SW 1271 (cell line): ENCODE measurements at places on chromosomes 11 and 22.

GRCh38 chr11:30260813-30261212, 30.0 kb downstream of the FSHB start:
- no peak for DNase-seq

DNA sequence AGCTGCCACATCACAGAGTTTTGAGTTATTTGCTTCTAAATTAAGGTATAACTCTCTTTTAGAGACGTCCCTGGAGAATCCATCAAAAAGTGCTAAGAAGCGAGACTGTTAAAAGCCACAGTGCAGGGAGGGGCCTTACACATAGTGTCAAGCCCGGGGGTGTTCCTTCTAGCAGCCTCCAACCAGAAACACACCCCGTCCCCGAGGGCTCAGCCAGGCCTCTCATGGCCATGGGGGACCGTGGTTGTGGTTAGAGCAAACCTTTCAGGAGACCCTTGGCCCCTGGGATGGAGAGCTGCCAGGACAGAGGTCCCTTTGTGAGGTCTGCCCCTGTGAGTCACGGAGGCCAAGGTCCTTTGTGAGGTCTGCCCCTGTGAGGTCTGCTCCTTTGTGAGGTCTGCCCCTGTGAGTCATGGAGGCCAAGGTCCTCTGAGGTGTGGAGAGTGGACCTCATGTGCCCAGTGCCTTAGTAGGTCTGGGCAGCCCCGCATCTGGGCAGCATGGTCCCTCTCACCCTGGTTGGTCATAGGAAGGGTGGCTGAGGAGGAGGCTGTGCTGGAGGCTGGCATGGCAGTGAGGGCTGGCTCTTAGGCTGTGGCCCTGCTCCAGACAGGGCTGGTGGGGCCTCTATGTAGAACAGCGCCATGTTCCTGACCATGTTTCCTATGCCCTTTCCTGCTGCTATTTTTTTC, 5.4 kb downstream of the GNAZ start:
- DNase-seq, result no peak

DNA sequence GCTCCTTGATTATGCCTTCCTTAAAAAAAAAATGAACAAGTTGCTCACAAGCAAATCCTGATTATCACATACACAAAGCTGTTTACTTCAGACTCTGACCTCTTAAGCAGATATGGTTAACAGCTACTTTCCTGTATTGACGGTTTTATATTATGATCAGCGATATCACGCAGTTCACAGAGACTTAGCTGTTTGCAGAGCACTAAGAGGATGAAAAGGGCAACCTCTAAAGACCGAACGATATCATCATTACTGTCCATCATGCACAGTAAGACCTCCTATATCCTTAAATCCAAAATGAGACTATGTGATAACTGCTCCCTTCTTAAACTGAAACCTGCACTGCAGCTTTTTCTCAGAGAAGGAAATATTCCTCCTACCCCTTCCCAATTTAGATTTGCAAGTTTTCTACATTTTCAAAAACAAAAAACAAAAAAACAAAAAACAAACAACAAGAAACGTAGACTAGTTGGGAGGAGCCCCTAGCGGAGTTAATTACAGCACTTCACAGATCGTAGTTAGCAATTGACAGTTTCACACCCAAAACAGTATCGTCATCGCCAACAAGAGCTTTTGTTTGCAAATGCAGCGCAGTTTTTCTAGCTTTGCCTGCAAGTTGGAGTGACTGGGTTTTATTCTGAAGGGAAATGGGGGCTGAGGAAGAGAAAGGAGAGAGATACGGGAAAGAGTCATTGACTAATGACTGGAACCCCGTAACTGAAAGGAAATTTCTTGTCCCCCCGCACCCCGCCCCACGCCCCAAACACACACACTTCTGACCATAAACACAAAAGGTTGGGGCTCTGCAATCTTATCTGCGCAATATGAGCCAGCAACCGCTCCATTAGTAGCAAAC, 1.2 kb downstream of the DDX6 start:
- DNase-seq, result peak; percentile 39

- no peak for DNase-seq
These were observed 16.5 kb upstream of the FXYD2 start for GRCh38 chr11:117840881-117841550.

DNA sequence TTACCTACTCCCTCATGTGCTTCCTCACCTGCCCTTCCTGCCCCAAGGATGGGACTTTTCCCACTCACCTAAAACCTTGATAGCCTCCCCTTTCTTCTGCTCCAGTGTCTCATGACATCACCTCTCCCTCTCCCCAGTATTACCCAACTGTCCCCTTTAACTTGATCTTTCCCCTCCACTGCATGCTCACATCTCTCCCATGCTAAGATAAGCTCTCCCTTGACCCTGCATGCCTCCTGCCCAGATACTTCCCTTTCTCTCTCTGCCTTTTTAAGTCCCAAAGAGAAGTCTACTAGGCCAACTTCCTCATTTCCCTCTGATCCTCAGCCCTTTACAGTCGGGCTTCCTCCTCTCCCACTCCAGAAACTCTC, 14.8 kb downstream of the CD3E start:
- DNase-seq, result no peak

DNA sequence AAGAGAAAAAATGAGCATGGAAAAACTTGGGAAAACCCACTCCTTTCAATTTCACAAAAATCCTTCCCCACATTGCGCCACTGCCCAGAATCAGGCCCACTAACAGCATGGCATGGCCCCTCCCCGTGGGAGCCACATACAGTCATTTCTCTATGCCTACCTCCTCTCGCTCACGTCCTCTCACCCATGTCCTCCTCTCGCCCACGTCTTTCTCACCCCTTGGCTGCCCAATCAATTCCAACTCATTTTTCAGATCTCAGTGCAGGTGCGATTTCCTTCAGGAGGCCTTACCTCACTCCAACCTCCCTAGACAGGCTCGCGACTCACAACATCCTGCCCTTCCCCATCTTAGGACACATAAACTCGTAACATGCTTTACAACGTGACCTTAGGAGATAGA, 229.2 kb downstream of the CADM1 start:
- DNase-seq, result no peak

DNA sequence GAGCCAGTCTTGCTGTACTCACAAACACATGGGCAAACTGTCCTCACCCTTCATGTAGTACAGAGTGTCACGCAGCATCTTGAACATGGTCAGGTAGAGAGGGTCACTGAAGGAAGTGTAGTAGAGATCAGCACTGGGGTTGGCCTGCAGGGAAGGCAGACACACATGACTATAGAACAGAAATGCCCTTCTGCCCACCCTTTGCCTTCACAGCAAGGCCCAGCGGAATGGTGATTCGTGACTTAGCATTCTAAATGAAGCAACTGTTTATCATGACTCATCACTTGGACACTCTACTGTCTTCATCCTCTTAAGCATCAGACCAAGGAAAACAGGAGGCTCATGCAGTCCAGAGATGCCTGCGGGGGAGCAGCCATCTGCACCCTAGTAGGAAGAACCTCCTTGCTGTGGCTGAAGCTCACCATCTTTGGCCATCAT, 33.4 kb downstream of the SERPIND1 start:
- peak; percentile 20 for DNase-seq

GRCh38 chr11:107924306-107924705, 3.9 kb upstream of the RAB39A start:
- DNase-seq, result no peak

GRCh38 chr11:79396001-79396400, 44.8 kb downstream of the TENM4 start:
- no peak for DNase-seq

- DNase-seq, result no peak
These were observed 607.9 kb downstream of the NTM start for GRCh38 chr11:131978351-131978750.

- DNase-seq, result no peak
These were observed 1.4 kb downstream of the SIGIRR start for GRCh38 chr11:413120-414081.

GRCh38 chr22:42979606-42980005, 35.3 kb downstream of the PACSIN2 start:
- no peak for DNase-seq

- no peak for DNase-seq
These were observed 27.6 kb upstream of the BAIAP2L2 start for GRCh38 chr22:38137876-38138687.

- DNase-seq, result no peak
These were observed 260.9 kb downstream of the DYNC2H1 start for GRCh38 chr11:103370076-103370475.

GRCh38 chr11:114440971-114441763, 1.9 kb downstream of the REXO2 start:
- no peak for DNase-seq

DNA sequence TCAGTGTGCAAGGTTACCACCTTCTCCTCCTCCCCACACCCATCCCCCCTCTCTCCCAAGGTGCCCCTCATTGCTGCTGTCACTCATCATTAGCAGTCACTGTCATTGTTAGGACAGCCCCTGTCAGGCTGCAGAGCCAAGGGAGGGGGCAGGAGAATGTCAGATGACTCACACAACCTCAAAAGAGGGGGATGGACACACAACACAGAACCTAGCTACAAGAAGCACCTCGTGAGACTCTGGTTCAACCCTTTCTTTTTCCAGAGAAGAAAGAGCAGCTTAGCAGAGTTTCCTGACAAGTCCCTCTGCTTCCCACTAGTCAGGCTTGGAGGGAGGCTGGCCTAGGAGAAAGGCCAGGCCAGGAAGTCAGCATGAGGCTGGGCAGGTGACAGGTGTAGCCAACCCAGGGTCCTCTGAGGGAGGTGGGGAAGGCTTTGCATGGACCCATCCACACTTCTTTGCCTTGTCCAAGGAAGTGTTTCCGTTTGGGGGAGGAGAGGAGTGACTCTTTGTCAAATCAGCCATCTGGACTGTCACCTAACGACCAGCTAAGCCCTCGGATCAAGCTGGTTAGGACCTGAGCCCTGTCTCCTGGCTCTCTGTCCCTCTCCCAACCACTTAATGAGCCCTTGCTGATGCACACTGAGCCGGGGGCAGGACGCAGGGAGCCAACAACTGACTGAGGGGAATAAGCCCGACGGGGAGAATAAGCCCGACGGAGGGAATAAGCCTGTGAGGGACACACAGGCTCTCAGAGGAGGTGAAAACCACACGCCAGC, 18.3 kb downstream of the ADORA2A start:
- DNase-seq, result no peak
